Esophagus squamous epithelium (tissue), 5 donors: ENCODE measurements at places on chromosomes 4 and X.

DNA sequence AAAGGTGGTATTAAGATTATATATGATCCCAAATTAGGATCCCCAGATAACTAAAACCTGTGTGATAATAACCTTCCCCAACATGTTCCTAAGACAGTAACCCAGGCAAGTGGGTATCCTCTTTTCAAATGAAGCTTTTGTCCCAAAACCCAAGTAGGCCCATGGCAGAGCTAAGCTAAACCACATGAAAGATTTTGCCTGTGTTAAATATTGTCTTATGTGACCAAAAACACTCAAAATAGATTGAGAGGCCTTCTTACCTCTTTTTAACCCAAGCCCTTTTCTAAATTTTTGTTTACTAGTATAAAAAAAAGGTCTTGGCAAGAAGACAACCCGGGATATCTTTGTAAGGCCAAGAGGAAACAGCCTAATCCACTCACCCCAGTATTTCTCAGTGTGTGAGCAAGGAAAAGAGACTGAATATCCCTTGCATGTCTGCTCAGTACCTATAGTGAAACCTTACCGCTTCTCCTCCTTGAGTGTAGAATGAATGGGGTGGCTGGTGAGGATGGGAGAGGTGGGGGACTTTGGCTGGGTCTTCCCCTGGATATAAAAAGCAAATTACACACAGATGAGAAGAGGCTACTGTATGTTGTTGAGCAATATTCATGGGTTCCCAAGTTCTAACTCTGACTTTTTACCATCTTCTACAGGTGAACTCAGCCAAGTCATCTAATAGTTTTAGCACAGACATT, 188.8 kb upstream of the BMP3 start:
- no peak overlapping the region for H3K4me3 ChIP-seq
- H3K4me1 ChIP-seq: no peaks in the 10 kb centered on the region
- no peak overlapping the region for H3K27ac ChIP-seq
- H3K27me3 ChIP-seq: no peaks in the 10 kb centered on the region
- H3K36me3 ChIP-seq: no peaks in the 10 kb centered on the region

DNA sequence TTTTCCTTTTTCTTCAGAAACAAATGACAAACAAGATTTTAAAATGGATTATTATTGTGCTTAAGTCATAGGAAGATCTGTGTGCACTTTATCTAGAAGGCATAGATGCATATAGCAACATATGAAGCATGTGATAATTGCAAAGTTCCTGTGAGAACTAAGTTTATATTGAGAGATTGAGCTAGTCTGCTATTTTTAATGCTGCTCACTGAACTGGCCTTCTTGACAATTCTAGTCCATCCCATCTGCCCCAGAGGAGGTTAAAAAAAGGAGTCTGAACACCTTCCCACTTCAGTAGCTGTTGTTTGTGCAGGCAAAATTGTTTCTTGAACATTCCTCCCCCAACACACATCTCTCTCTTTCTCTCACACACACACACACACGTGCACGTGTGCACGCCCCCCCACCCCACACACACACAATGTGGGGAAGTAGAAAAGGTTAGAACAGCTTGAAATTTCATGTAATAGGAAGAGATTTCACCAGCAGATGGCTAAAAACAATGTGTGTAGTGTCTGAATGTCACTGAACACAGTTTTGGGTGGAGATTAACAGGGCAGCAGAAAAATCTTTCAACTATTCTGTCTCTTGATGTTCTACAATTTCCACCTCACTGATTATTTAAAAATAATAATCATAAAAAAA, 108.0 kb downstream of the GPM6A start:
- H3K27ac ChIP-seq: no peak overlapping the region
- no peak overlapping the region for H3K4me3 ChIP-seq
- H3K27me3 ChIP-seq: no peaks in the 10 kb centered on the region
- H3K36me3 ChIP-seq: no peaks in the 10 kb centered on the region
- no peak for DNase-seq
- H3K4me1 ChIP-seq: no peaks in the 10 kb centered on the region

DNA sequence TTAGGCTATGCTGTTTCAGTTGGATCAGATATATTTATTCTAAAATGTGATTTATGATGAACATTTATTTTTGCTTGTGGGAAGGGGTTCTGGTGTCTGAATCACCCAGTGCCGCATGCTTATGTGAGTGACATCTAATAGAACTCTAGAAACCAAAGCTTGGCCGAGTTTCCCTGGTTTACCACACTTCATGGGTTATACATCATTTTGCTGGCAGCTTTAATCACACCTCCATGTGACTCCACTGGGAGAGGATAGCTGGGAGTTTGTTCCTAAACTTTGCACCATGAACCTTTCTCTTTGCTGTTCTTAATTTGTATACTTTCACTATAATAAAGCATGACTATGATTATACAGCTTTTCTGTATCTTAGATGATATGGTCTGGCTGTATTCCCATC, 382.9 kb downstream of the INPP4B start:
- no peaks in the 10 kb centered on the region for H3K4me1 ChIP-seq
- no peak overlapping the region for H3K27ac ChIP-seq
- H3K36me3 ChIP-seq: no peaks in the 10 kb centered on the region
- no peak for DNase-seq
- H3K27me3 ChIP-seq: no peaks in the 10 kb centered on the region
- H3K4me3 ChIP-seq: no peak overlapping the region

GRCh38 chr4:165124488-165124887, 11.8 kb upstream of the TMEM192 start:
- no peak for DNase-seq
- no peaks in the 10 kb centered on the region for H3K27me3 ChIP-seq
- no peak overlapping the region for H3K27ac ChIP-seq
- no peaks in the 10 kb centered on the region for H3K36me3 ChIP-seq
- H3K4me3 ChIP-seq: no peak overlapping the region
- no peaks in the 10 kb centered on the region for H3K4me1 ChIP-seq

GRCh38 chr4:169132561-169133305, 122.7 kb upstream of the CBR4 start:
- peaks cover 81% of the 10 kb centered on the region for H3K36me3 ChIP-seq
- no peak for DNase-seq
- H3K4me1 ChIP-seq: no peaks in the 10 kb centered on the region
- no peak overlapping the region for H3K4me3 ChIP-seq
- no peaks in the 10 kb centered on the region for H3K27me3 ChIP-seq

DNA sequence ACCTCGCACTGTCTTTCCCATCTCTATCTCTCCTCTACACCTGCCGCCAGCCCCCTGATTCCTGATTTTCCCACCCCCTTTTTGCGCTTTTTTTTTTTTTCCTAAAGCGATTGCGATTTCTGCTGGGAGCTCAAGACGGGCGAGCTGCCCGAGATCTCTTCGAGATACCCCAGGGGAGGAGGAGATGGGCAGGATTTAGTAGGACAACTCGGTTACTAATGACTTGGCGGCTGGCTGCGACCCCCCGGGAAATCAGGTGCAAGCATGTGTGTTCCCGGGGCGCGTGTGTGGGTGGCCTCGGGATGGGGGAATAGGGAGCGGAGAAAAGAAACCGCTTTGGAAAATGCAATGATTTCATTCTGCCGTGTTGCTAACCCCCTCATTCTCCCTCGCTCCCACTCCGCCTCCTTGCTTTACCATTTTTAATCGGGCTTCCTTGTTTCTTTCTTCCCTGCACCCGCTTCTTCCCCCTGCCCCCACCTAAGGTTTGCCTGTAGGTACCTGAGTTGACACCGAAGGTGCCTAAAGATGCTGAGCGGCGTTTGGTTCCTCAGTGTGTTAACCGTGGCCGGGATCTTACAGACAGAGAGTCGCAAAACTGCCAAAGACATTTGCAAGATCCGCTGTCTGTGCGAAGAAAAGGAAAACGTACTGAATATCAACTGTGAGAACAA, 4.4 kb downstream of the SLITRK2 start:
- no peak overlapping the region for H3K4me3 ChIP-seq
- no peak overlapping the region for H3K27ac ChIP-seq

DNA sequence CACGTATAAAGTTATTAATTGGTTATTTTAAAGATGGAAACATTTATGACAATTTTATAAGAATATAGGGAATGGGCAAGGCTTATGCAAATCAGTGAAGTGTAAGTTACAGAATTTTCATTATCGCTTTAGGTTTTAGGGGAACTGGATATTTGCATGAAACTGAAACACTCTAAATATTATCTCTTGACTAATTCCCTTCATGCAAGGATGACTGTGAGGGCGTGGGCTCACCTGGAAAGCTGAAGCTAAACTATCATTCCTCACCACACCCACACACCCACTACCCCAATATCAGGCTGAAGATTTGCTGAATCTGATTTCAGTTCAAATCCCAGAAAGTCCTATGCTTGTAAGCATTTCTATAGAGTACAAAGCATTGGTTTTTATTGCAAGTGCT, 81.7 kb upstream of the ARHGAP24 start:
- no peaks in the 10 kb centered on the region for H3K27me3 ChIP-seq
- no peak for DNase-seq
- H3K4me3 ChIP-seq: no peak overlapping the region
- H3K27ac ChIP-seq: no peak overlapping the region
- H3K4me1 ChIP-seq: no peaks in the 10 kb centered on the region

- peaks cover 29% of the 10 kb centered on the region for H3K36me3 ChIP-seq
- H3K27ac ChIP-seq: peak overlapping the region; percentile 78
- H3K4me1 ChIP-seq: peaks cover 26% of the 10 kb centered on the region
- no peak for DNase-seq
- peak overlapping the region; percentile 61 for H3K4me3 ChIP-seq
Observed at GRCh38 chrX:51893931-51894696, 691 bp downstream of the MAGED1 start.

DNA sequence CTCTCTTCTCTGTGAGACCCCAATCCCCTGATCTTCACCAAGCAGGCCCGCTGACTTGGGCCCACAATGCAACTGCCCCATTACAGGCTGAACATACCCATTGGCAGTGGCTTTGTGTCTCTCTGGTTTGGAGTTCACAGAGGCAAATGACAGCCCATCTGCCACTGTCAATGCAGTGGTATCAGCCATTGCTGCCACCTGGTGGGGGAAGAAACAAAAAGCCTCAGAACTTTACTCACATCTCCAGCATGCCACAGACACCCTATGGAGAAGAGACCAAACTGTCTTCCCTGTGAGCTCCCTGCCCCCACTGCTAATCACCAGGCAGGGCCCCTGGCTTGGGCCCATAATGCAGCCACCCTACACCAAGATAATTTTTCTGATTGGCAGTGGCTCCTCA, 729.3 kb upstream of the ACTRT1 start:
- H3K4me3 ChIP-seq: no peak overlapping the region
- no peaks in the 10 kb centered on the region for H3K36me3 ChIP-seq
- no peak for DNase-seq
- no peaks in the 10 kb centered on the region for H3K4me1 ChIP-seq

DNA sequence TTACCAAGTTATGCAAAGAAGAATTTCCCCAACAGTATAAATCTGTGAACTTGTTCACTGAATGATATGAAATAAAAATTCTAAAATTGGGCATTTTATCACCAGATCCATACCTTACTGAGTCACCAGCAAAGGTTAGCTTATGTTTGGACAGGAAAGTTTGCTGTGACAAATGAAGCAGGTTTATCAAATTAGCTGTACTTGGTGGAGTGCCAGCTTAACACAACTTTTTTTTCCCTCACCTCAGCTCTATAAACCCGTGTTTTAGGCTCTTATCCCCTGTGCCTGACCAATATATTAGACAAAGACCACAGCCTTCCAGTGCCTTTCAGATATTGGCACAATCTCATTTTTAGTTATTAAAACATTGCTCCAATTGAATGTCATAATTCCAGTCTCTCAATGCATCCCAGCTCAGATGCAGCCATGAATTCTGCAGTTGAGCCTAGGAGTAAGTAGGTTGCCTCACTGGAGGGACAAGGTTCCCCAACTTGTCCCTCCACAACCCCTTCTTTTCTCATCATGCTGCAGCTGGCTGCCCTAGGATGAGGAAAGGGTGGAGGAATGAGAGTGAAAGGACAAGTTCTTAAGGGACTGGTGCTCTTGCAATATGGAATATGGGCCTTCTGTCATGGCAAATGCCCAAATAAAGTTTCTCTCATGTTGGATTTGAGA, 27.0 kb upstream of the PDGFC start:
- H3K4me3 ChIP-seq: no peak overlapping the region
- peak overlapping the region; percentile 1 for H3K27ac ChIP-seq
- H3K4me1 ChIP-seq: peaks cover 22% of the 10 kb centered on the region
- no peaks in the 10 kb centered on the region for H3K27me3 ChIP-seq

DNA sequence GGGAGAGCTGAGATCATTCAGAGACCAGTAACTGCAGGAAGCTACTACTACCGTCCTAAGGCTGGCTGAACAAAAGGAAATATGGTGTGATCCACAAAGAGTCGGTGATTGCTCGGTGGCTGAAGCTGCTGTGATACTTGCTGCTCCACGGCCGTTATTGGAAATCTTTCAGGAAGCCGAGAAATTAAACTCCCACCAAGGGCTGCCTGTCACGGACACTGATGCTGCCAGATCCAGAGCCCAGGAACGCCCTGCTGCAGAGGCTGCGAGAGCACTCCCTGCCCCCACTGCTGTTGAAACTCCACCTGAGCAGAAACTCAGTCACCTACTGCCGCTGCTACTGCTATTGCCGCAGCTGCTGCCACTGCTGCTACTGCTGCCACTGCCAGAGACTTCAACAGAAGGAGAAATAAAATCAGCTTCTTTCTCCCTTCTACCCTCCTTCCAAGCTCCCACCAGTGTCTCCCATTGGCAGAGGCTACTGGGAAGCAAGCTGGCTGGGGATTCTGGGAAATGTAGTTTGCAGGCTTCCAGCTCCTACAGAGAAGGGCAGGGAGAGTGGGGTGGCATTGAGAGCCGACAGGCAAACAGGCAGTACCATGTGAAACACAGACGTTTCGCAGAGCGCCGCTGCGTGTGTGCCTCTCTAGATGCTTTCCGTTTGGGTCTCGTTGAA, 126.0 kb upstream of the ENPP6 start:
- peak overlapping the region; percentile 91 for H3K27ac ChIP-seq
- H3K4me1 ChIP-seq: peaks cover 74% of the 10 kb centered on the region
- H3K27me3 ChIP-seq: no peaks in the 10 kb centered on the region
- DNase-seq: peak; percentile 25
- H3K36me3 ChIP-seq: no peaks in the 10 kb centered on the region

DNA sequence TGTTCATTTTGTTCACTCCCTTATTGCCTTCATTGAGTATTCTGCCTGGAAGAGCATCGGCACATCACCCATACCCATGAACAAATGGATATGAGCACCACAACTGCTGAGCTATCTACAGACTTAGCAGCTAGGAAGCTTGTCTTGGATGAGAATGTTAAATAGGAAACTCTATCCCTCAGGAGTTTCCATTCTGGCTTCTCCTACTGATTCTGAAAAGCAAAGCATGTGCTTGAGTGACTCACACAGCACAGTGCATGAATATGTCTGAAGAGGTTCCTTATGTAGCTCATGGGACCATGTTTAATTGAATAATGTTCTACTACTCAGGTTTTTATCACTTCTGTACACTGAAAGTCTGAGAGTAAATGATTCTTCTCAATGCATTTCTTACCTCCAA, 57.3 kb upstream of the MXRA5 start:
- no peaks in the 10 kb centered on the region for H3K27me3 ChIP-seq
- no peak overlapping the region for H3K4me3 ChIP-seq
- H3K27ac ChIP-seq: no peak overlapping the region
- no peak for DNase-seq
- no peaks in the 10 kb centered on the region for H3K4me1 ChIP-seq
